ENCODE measurements at places on chromosomes 7 and 10. TPM values are rescaled to one million over a fixed set of nuclear protein-coding genes. Genes with fewer than 3 reads are reported as not detected.

- no peak overlapping the region for H3K27ac ChIP-seq
- H3K4me3 ChIP-seq, result no peak overlapping the region
Measured at GRCh38 chr10:47354900-47355299, 6.7 kb downstream of the RBP3 start.

- H3K4me3 ChIP-seq, result no peak overlapping the region
- H3K27ac ChIP-seq, result no peak overlapping the region
- H3K36me3 ChIP-seq, result no peaks in the 10 kb centered on the region
- H3K27me3 ChIP-seq, result no peaks in the 10 kb centered on the region
Measured at GRCh38 chr10:77580482-77580881, 57.1 kb downstream of the KCNMA1 start.

The PDE6C gene
- not detected for total RNA-seq

DNA sequence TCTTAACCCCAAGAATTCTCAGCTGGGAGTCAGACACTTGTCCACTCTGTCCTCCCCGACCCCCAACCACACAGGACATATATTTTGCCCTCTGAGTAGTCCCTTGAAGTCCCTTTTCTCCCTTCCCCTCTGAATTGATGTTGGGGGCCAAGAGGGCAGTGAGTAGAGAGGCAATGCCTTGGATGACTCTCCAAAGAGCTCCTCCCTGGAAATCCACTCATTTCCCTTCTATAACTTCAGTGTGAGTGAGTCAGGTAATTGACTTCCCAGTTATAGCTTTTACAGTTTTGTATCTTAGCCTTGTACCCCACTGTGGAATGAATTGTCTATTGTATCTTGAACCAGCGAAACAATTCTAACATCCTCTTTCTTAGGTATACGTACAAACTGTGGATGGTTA lies 9.2 kb upstream of the ODAD2 start:
- H3K4me3 ChIP-seq, result no peak overlapping the region
- DNase-seq, result no peak
- H3K36me3 ChIP-seq, result no peaks in the 10 kb centered on the region
- no peaks in the 10 kb centered on the region for H3K27me3 ChIP-seq
- H3K4me1 ChIP-seq, result no peaks in the 10 kb centered on the region
- no peak overlapping the region for H3K27ac ChIP-seq

DNA sequence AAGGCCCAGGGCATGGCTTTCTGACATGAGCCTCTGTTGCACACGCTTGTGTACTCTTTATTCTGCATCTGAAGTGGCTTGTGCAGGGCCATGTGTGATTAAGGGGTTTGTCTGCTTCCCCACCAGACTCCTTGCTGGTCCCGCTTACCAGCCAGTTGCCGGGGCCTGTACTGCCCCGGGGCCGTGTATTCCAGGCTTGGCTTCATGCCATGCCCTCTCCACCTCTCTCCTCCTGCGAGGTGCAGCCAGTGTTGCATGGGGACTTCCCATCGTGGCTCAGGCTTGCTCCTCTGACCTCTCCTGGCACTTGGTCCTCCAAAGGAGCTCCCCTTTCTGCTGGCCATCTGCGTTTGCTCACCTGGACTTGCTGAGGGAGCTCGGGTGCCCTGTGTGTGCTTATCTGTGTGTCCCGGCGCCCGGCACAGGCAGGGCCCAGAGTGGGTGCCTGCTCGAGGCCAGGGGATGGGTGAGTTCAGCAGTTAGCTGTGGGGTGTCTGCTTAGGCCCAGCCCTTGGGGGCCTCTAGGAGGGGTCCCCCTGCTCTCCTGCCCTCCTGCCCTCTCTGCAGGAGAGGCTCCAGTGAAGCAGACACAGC lies 11.0 kb upstream of the C10orf143 start:
- DNase-seq, result no peak
- H3K27ac ChIP-seq, result no peak overlapping the region
- H3K36me3 ChIP-seq, result no peaks in the 10 kb centered on the region
- no peaks in the 10 kb centered on the region for H3K4me1 ChIP-seq
- no peak overlapping the region for H3K4me3 ChIP-seq
- no peaks in the 10 kb centered on the region for H3K27me3 ChIP-seq
